Right ventricle myocardium superior (tissue), 1 donor: ENCODE measurements at places on chromosomes 4 and X.
A peak's percentile ranks its signal among the peaks of the same experiment; 100 is the strongest.

- no peak for DNase-seq
Observed at GRCh38 chr4:122793811-122794210, 32.8 kb upstream of the FGF2 start.

DNA sequence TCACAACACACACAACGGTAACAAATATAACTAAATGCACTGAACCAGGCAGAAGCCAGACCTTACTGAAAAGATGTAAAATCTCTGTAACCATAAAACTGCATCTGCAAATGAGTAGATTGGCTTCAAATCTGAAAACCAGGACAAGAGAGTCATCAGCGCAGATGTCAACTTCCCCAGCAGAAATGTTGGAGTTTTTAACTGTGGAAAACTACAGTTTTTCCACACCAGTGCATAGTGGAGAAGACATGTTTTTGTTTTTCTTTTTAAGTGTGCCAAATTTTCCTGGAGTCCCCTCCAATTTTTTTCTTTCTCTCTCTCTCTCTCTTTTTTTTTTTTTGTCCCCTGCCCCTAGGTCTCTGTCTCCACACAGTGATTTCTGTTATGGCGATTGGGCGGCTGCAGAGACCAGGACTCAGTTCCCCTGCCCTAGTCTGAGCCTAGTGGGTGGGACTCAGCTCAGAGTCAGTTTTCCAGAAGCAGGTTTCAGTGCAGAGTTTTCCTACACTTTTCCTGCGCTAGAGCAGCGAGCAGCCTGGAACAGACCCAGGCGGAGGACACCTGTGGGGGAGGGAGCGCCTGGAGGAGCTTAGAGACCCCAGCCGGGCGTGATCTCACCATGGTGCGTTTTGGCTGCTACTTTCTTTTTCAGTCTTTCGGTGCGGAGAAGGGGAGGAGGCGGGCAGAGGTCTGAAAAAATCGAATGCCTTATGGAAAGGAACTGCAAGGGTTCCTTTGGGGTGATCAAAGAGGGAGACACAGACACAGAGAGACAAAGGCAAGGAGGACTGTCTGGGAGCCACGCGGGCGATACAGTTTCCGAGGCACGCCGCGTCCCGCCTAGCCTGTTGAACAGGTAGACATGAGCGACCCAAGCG, at the start of gene GUCY1A1:
Gene GUCY1A1, plus strand, starts transcription at position 505 of the 878 bp plus-strand sequence. CDS start 30,020 bp downstream, outside the sequence.
- DNase-seq = peak; percentile 51

GRCh38 chrX:120000490-120001246, 57.1 kb upstream of the NKAP start:
- no peak for DNase-seq

DNA sequence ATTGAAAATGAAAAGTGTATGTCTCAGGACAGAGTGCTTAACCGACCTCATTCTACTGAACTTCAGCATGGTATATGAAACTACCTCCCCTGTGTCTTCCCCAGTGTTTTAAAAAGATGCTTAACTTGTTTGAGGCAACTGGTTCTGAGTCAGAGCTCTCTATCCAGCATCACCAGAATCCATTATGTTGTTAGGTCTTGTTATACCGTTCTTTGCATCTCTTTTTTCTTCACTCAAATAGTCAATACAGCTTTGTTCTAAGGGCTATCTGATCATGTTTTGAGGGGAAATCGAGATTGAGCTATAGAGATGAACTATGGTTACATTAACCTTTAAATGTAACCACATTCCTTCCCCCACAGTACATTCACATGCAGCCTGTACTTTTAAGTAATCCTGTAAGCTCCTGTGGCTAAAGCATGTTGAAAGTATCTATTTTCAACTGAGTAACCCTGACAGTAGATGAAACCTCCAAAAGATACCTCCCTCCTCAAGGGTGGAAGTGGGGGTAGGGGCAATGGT, 514.4 kb downstream of the RPA4 start:
- no peak for DNase-seq

DNA sequence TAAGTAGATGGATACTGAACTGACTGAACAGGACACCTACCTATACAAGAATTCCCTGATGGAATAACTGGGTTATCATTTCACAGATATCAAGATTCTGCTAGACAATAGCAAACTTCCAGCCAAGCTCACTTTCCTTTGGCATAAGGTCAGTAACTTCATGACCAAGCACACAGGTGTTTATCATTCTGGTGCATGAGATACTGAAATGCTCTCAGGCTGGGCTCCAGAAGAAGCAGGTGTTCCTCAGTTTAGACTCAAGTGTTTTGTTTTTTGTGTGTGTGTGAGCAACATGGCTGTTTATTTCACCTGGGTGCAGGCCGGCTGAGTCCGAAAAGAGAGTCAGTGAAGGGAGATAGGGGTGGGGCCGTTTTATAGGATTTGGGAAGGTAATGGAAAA, 201.5 kb upstream of the SPOCK3 start:
- no peak for DNase-seq

- DNase-seq = no peak
Observed at GRCh38 chr4:157781361-157781760, 391.5 kb downstream of the GASK1B start.

- DNase-seq = no peak
Observed at GRCh38 chr4:128384091-128384520, 96.5 kb upstream of the PGRMC2 start.

DNA sequence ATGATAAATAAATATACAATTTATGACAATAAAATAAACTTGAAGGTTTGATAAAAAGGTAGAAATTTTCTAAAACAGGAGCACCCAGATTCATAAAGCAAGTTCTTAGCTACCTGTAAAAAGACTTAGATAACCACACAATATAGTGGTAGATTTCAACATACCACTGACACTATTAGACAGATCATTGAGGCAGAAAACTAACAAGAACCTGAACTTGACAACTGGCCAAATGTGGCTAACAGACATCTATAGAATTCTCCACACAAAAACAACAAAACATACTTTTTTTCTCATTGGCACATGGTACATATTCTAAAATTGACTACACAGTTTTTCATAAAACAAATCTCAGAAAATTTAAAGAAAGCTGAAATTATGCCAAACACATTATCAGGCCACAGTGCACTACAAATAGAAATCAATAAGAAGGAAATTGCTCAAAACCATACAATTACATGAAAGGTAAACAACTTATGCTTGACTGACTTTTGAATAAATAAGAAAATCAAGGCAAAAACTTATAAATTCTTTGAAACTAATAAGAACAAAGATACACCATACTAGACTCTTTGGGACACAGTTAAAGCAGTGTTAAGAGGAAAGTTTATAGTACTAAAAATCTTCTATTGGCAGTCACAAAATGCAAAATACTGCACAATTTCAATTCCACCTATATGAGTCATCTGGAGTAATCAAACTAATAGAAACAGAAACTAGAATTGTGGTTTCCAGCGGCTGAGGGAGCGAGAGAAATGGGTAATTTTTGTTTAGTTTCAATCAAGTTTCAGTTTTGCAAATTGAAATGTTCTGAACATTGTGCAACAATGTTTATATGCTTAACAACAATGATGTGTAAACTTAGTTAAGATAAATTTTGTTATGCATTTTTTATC, 925.6 kb downstream of the SH3BGRL start:
- DNase-seq = no peak

DNA sequence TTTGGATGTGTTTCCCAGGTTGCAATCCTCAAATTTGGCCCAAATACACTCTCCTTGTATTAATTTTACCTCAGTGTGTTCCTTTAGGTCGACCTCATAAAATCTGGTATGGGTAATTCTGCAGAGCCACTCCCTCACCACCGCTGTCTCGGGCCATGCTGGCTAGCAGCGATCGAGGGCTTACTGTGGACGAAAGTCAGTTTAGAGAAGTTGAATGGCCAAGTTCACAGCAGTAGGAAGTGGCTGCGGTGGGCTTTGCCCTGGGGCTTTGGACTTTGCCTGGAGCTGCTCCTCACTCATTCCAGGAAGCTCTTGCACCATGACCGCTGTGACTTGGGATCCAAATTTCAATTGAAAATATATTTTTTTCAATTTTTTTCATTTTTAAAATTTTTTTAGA, 19.6 kb downstream of the TMEM187 start:
- no peak for DNase-seq

DNA sequence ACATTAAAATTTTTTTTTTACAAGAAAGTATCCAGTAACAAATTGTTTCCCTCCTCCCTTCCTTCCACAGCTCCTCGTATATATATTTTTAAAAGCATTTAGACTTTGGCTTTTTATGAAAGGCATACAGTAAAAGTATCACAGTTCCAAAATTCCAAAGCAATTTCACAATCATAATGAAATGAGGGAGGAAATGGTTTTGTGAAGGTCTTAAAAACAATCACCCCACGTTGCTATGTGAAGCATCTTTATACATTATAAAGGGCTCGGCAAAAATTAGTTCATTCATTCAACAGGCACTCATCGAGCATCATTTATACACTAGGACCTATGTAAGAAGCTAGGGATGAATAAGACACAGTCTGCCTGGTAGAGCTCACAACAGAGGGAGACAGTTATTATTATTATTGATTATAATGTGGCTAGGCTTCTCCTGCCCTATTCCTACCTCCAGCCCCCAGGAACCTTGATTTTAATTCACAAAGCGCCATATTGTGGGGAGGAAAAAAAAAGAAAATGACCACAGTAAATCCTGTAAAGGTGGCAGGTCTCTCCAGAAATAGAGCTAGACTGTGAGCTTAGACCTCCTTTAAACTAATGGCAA, 239.9 kb downstream of the MAML3 start:
- no peak for DNase-seq

DNA sequence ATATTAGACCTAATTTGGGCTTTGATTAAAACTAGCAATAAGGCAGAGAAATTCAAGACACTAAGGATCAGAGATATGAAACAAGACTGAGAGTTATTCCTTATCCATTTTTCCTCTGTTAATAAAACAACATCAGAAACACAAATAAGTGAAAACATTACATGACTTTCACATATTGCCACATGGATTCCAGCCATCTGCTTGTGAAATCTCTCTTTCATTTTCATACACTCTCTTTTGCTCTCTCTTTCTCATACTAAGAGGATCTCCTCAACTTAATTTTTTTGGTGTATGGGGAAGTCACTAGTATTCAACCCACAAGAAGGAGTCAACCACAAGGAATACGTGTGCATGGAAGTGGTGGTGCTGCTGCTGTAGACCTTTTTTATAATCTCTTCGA, 183.0 kb downstream of the LDB2 start:
- no peak for DNase-seq

GRCh38 chrX:68732906-68733493, 85.5 kb downstream of the STARD8 start:
- peak; percentile 78 for DNase-seq

DNA sequence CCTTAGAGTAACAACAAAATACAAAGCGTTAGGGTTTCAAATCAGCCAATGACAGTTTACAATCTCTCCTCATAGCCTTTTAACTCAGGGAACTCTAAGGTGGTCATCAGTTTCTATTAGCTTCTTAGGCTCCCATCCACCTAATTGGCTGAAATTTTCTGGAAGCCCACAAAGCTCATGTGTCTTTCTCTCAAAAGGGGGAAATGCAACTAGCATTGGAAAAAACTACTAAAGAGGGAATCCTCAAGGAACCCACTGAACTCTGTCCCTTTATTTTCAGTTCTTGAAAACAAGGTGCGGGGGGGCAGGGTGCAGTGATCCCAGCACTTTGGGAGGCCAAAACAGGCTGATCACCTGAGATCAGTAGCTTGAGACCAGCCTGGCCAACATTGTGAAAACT, 56.4 kb downstream of the PDGFC start:
- no peak for DNase-seq

GRCh38 chr4:137531168-137531985, 917 bp downstream of the PCDH18 start:
- DNase-seq = no peak

DNA sequence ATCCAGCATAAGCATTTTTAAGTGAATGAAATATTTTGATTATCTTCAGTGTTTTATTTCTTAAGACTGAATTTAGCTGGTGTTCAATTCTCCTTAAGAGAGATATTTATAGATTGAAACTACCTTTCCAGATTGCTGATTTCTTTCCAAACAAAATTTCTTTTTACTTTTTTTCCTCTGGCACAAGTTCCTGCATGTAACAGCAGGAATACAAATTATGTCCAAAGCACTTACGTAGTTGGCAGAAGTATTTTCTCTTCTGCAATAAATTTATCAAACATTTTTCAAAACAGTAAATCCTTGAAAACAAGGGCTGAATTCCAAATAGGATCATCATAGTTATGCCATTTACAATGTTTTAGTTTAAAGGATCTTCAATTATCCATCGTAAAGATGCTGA, 412.6 kb downstream of the IQCM start:
- DNase-seq = no peak

DNA sequence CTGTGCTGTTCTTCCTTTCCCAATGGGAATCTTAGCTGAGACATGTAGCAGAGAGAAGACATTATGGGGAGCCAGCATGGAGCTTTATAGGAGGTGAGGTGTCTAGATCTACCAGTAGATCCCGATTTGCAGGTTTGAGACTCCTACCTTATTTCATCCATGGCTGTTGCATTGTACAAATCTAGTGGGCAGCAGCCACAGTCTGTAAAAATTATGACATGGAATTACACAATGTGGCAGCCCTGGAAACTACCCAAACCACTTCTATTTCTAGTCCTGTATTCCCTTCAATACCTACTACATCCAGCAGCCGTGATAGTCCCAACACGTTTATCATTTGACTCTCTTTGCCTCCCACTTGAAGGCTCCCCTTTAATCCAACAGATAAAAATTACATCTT, 8.1 kb downstream of the ATP7A start:
- no peak for DNase-seq

- peak; percentile 51 for DNase-seq
Observed at GRCh38 chrX:20527558-20528011, 260.9 kb upstream of the RPS6KA3 start.

DNA sequence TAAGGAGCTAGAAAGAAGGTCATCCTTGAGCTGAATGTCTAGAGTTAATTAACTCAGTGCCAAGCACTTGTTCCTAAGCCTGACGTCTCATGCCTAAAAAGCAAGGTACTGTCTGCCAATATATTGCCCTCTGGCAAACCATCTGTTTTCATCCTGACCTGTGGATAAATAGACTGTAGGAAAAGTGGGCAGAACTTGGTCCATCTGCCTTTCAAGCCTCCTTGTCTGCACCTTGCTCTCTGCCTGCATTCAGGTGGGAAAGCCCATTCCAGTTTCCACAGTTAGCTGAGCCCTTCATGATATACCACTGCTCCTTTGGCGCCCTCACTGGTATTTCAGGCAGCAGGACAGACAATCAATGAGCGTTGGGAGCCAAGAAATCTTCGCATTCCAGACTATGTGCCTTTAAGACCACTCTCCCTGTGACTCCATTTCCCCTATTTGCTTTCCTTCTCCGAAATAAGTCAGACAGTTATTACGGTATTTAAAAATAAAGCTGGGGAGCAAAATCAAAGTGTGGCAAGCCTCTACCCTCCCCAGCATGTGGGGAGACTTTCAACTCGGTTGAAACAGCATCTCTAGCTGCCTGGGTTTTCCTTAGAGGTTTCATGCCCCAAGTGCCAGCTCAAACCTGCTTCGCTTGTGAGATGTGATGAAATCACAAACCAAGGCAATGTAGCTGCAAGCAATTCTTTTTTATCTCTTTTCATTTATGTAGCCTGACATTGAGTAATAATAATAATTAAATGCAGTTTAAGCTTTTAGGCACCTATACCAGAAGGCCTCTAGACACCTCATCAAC, 2.5 kb upstream of the CCDC149 start:
- no peak for DNase-seq
